IMR-90 (cell line): ENCODE measurements at places on chromosomes 12 and 14.

DNA sequence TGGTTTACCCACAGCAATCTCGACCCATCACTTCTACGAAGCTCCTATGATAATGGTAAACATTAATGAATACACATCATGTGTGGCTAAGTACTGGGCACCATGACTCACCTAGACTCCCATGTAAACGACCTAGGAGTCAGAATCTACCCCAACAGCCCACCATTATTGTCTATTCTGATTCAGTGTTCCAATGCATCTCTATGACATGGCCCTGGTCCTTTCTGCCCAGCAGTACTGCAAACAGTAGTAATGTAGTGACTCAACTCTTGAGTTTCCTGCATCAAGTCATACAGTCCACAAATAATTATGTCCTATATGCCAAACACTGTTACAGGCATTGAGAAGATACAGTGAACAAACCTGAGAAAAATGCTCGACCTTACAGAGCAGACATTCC, 14.6 kb downstream of the GTF2A1 start:
- DNase-seq = peak; percentile 54

- peak; percentile 93 for DNase-seq
These were observed 11.6 kb upstream of the CDH24 start for GRCh38 chr14:23068789-23069412.

DNA sequence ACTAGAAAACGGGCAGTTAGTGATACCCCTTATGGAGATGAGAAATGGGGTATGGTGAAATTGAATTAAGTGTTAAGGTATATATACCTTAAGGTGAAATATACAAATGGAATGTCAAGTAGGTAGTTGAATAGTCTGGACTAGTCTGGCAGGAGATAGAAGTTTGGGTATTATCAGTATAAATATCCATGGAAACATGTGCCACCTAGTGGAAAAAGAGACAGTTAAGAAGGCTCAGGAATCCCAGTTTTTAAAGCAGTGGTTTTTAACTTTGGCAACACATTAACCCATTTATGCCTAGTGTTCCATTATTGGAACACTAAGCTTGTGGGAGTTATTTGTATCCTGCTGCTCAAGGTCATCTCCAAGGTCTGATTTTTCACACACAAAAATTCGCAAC, 38.6 kb upstream of the TPH2 start:
- DNase-seq = peak; percentile 20

- peak; percentile 85 for DNase-seq
These were observed 185.2 kb upstream of the TBX3 start for GRCh38 chr12:114868995-114869834.

- DNase-seq = peak; percentile 98
These were observed 16.2 kb downstream of the ACIN1 start for GRCh38 chr14:23078692-23079116.

DNA sequence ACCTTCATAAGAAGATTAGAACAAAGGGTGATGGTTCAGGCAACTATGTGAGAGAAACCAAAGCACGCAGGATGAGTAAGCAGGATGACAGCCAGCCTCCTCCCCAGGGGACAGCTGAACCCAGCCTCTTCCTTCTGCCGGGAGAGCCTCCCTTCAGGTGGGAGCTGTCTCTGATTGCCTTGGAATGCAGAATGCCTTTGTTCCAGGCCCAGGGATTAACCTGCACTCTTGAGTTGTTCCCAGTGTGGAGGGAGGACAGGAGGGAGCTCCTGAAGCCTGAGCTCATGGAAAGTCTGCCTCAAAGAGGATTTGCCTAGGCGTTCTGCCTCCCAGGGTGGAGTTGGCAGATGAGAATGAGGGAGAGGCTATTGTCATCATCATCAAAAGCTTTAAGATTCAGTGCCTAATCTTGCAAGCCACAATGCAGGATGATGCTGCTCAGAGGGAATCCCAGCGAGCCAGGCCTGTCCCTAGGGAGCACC, 3.6 kb upstream of the KRT6A start:
- DNase-seq = peak; percentile 40

GRCh38 chr12:51883295-51883694, 4.6 kb upstream of the ANKRD33 start:
- no peak for DNase-seq

GRCh38 chr14:105632010-105632409, 105.6 kb downstream of the TMEM121 start:
- DNase-seq = no peak

DNA sequence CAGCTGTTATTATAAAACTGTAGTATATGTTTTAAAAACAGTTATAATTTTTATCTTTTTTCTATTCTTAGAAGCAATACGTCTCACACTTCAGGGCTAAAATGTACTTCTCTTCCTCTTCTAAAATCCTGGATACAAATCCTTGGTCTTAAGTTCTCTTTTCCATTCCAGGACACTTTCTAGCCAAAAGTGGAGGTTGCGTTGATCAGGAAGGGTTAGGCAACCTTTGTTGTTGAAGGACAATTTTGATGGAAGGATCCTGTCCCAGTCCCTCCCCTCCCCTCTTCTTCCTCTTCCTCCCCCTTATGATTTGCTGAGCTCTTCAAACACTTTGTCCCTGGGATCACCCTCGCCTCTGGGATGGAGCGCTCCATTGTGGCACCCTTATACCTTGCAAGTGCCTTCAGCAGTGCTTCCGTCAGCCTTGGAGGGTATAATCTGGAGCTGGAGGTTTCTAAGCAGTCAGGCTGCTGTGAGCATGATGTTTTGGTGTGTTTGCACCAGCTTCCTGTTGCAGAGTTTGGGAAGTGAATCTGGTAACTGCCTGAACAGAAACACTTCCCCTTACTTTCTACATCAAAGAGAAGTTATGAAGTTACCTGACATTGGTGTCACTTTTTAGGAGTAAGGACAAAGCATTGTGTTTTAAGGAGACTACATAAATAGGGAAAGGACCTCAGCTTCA, 87.4 kb upstream of the SLC38A2 start:
- DNase-seq = no peak

GRCh38 chr12:26614011-26614616, 218.9 kb downstream of the ITPR2 start:
- DNase-seq = peak; percentile 26

GRCh38 chr12:100798286-100799160, 3.9 kb downstream of the ANO4 start:
- DNase-seq = peak; percentile 52

GRCh38 chr14:23579739-23580138, 1.1 kb upstream of the JPH4 start:
- no peak for DNase-seq

- DNase-seq = peak; percentile 64
These were observed 44.7 kb downstream of the PALS1 start for GRCh38 chr14:67285876-67286452.

GRCh38 chr12:69000540-69001243, 67.7 kb upstream of the CPM start:
- DNase-seq = peak; percentile 70

GRCh38 chr12:106941481-106942156, 14.1 kb upstream of the TMEM263 start:
- DNase-seq = no peak

- DNase-seq = peak; percentile 58
These were observed 9.7 kb upstream of the TDG start for GRCh38 chr12:103955811-103956508.

- no peak for DNase-seq
These were observed 4.4 kb upstream of the CEBPE start for GRCh38 chr14:23123419-23123818.

GRCh38 chr12:105803292-105803691, 335.5 kb downstream of the NUAK1 start:
- DNase-seq = no peak

DNA sequence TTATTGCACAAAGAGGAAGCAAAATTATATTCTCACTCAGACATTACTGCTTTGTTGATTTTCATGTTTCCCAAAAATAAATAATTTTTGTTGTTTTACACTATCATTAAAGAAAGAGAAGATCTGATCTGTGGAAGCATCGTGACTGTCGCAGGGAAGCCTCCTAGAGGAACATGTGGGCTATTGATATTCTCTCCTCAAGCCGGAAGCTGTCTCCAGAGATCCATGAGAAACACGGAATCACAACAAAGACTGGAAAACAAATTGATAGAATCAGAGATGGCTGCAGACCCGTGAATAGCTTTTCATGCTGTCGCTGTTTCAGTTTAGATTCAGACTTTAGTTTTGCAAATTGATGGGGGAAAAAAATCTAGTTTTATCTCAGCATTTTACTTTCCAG, 235.2 kb upstream of the TMPO start:
- DNase-seq = no peak

DNA sequence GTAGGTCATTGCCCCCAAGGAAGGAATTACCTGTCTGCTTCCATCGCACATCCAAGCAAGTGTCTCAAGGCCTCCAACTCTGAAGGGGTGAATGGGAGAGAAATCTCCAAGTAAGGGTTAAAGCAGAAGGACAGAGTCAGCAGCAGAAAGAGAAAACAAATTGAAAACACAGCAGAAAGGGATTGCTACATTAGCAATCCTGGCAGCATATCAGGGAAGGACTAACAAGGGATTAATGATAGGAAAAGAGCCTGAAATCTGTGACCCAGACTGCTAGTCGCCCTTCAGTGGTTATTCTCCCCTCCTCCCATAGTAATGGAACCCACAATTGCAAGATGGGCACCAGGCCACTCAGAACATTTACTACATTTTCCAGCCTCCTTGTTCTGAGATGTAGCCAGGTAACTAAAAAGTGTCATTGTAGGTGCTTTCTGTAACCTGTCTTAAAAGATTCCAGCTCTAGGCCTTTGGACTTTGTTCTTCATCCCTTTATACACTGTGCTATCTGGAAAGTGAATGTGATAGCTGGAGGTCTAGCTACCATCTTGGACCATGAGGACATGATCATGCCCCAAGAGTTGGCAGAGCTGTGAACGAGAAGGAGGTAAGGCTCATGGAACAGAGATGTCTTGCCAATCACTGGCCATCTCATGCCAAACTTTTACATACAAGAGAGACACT, 36.0 kb downstream of the MAP3K9 start:
- DNase-seq = no peak

- DNase-seq = peak; percentile 32
These were observed 109.5 kb downstream of the TSPAN9 start for GRCh38 chr12:3186546-3187215.

DNA sequence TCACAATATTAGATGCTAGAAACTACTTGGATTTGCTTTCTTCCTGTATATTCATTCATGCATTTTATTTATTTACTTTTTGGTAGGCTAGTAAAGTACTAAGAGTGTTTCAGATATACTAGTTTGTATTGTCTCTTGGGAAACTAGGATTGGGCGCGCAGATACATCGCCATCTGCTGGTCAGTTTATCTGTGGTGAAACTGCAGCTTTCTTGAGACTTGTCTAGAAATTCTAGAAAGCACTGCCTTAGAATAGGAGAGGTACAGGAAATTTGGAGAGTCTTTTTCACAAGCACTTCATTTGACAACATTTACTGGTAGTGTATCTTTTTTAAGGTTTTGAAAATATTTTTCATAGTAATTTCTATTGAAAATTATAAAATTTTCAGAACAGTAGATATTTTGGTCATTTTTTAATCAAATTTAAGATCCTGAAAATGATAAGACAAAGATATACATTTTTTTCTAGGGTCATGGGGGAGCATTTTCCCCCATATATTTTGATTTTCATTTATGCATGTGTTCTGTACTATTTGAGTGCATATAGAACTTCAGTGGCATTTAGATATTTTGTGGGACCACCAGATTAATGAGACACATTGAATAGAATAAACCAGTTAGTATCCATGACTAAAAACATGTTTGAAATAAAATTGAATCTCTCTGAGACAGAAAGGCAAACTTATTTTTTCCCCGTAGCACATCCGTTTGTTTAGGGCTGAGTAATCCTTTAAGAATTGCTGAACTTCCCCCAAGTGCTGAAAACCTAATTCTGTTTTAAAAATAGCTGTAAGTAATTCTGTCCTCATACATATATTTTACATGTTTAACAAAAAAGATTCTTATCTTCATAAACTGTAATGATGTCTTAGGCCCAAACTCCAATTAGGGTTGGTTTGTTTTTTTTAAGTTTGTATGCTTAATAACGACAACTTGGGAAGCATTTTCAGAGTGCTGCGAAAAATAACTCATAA, 44.5 kb downstream of the SLC38A6 start:
- DNase-seq = peak; percentile 80

- no peak for DNase-seq
These were observed 675 bp downstream of the NEDD8 start for GRCh38 chr14:24231263-24232120.

- DNase-seq = no peak
These were observed 51.8 kb downstream of the ZNF664 start for GRCh38 chr12:124024776-124025175.
